ENCODE measurements at places on chromosomes 6 and 20.

DNA sequence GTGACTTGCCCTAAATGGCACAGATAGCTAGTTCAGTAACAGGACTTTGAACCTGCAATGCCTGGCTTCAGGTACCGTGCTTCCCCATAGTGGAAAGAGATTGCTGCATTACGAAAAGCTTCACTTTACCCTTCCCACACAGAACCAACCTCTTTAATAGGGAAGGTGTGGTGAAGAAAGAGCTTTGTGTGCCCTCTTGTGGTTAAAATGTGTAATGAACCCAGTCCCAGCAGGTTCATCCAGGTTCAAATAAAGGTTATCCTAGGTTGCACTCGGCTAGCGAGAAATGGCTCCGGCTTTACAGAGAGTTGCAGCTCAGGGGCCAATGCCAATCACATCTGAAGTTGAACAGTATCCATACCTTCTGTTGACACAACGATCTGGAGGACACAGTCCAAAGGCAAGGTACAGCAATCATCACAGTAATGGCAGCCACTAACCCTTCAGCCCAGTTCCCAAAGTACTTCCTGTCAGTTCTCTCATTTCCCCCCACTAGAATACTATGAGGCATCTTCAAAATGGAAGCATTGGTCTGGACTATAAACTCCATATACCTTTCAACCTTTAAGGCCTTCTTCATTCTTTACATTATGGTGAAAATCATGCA is 3.0 kb downstream of the DEFB115 start:
- DNase-seq = no peak

DNA sequence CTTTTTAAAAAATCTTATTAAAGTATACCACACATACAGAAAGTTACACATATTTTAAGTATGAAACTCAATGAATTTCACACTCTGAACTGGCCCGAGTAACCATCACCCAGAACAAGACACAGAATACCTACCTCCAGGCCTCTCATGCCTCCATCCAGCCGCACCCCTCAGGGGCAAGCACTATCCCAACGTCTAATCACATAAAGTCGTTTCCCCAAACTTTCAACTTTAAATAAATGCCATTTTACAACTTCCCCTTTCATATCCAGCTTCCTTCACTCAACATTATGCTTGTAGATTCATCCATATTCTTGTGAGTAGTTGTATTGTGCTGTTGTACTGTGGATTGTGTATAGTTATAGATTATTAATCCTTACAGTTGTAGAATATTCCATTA is 539.1 kb downstream of the CD83 start:
- DNase-seq = no peak

GRCh38 chr20:51926670-51927305 is 124.5 kb upstream of the SALL4 start:
- DNase-seq = no peak

GRCh38 chr20:49646126-49646525 is 67.6 kb downstream of the B4GALT5 start:
- no peak for DNase-seq

DNA sequence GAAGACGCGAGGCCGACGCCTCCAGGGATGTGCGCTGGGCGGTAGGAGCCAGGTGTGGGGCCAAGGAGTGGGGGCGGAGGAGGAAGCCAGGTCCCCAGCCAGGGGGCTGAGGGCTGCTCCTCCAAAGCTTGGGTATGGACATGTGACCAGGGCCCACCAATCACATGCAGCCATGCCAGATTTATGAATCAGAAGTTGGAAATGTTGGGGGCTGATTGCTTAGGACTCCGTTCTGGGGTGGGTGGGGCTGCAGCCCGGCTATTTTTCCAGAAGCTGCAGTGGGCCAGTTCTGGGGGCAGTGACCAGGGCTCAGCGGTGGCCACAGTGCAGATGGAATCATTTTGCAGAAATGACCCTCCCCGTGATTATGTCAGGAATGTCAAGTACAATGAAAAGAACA is 96.0 kb downstream of the CEBPB start:
- DNase-seq = peak; percentile 89

- no peak for DNase-seq
These were observed 41.4 kb downstream of the KIZ start for GRCh38 chr20:21167261-21167660.
